ENCODE measurements at places on chromosomes 3 and 15.
A peak's percentile ranks its signal among the peaks of the same experiment; 100 is the strongest.

DNA sequence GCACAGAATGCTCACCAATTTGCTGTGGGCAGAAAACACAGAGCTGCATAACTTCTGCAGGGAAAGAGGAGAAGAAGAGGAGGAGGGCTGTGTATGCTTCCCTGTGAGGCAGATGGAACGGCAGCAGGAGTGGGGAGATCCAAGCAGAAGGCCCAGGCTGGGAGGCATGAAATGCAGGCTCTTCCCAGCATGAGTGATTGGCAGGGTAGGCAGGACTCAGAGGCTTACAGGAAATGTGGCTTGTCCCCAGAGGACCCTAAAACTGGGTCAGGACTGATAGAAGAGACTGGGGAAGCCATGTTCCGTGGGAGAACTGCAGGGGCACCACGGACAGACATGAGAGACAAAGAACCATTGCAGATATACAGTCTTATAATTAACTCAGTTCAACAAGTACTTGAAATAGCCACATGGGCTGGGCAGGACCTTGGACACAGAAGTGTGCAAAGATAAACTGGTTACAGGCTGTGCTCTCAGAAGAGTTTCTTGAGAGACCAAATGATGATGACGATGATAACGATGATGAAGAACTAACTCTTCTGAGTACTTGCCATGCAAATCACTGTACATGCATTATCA is 286.9 kb downstream of the EPHB1 start:
- DNase-seq, result no peak

DNA sequence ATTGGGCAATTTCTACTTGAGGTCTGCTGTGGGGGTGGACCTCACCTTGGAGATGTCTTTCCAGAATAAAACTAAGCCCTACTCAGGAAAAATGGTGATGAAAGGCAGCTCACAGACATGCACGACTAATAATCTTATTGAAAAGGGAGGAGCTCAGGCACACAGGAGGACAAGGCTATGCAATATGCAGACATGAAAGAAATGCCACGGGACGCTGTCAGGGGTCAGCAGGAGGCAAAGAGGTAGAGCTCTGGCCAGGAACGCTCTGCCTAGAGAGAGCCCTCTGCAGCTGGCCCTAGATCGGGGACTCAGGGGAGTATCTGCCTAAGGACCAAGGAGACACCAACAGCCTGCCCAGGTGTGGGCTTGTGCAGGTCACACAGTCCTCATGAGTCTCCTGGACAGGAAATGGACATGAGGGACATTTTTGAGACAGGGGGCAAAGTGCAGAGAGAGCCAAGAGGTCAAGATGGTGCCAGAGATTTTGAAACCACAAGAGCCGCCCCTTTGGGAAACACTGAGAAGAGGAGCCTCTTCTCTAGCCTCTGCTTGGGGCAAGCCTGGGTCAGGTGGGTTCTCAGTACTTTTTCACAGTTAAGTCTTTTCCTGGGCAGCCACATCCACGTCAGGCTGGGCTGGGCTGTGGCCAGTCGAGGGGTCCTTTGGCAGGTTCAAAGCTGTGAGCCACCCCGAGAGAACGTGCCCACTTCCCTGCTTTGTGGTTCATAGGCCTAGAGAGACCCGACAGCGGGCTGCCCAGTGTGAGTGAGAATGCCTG is 23.2 kb downstream of the EAF1 start:
- no peak for DNase-seq

- no peak for DNase-seq
These were observed 69.3 kb downstream of the CLASP2 start for GRCh38 chr3:33648793-33649192.

DNA sequence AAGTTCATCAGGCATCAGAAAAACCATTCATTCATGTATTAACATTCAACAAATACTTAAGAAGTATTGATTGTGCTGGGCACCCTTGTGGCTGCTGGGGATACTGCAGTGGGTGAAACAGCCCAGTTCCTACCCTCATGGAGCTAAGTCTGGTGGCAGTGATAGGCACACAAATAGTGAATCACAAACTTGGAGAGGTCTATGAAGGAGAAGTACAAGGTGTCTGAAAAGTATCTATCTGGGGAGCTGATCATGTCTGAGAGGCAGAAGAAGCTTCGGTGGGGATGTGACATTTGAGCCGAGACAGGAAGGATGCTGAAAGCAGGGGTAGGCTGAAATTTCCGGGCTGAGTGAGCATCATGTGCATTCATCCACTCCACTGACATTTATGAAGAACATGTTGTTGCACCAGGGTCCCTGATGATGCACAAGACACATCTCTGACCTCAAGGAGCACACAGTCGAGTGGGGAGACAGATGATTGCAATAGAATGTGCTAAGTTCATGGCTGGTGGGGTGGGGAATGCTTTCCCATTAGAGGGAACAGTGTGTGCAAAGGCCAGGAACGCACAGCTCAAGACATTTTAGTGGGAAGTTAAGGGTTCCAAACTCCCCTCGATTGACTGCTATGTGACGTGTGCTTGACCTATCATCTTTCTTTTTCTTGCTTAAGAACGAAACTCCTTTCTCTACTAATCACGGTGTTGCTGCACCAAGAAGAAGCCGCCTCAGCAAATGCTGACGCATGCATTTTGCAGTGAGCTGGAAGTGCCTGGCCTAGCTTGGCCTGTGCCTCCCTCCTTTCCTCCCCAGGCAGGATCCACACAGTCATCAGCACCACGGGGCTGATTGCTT is 309.1 kb upstream of the ICE2 start:
- no peak for DNase-seq

GRCh38 chr3:65855370-65856100 is 183.2 kb downstream of the MAGI1 start:
- no peak for DNase-seq

- peak; percentile 94 for DNase-seq
These were observed 13.5 kb downstream of the PTPRG start for GRCh38 chr3:61574854-61575253.

DNA sequence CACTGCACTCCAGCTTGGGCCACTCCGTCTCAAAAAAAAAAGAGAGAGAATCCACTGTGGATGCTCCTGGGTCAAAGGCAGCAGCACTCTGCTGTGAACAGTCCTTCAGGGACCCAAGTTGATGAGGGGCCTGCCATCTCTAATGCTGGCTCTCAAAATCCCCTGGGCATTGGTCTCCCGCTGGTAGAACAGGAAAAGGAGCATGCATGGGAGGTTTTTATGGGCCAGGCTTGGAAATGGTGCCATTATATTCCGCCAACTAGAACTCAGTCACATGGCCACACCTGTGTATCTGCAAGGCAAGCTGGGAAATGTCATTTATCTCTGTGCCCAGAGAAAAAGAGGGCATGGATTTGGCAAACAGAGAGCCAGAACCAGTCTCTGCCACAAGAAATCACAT is 3.4 kb upstream of the DIS3L start:
- no peak for DNase-seq

DNA sequence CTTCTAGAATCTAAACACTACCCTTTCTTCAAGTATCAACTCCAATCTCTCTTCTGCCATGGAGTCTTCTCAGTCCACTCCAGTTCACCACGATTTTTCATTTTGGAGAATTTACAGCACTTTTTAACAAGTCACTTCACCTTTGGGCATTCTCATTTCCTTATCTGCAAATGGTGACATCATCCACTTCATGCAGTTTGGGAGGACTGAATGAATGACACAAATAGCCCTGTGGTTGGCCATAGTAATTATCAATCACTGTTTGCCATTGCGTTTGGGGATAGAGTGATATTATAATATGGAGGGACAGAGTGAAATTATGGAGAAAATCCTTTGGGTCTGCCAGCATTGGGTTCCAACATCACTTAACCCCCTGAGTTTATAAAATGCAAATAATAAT is 38.0 kb upstream of the TM4SF1 start:
- no peak for DNase-seq

GRCh38 chr3:164940745-164941144 is 137.6 kb downstream of the SI start:
- no peak for DNase-seq

- DNase-seq, result no peak
These were observed 90.2 kb downstream of the OSBPL10 start for GRCh38 chr3:31890742-31891469.

DNA sequence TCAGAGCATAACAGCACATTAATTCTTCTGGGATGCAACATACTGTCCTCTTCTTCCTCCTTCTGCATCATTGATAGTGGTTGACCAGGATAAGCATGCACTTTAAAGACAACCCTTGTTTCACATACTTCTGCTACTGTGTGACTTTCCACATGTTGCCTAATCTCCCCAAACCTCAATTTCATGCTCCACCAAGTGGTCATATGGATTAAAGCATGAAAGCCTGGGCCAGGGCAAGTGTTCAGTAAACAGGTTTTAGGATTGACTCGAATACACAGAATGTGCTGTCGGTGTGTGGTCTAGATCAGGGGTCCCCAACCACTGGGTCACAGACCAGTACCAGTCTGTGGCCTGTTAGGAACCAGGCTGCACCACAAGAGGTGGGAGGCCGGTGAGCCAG is 22.5 kb upstream of the BFSP2 start:
- peak; percentile 40 for DNase-seq

DNA sequence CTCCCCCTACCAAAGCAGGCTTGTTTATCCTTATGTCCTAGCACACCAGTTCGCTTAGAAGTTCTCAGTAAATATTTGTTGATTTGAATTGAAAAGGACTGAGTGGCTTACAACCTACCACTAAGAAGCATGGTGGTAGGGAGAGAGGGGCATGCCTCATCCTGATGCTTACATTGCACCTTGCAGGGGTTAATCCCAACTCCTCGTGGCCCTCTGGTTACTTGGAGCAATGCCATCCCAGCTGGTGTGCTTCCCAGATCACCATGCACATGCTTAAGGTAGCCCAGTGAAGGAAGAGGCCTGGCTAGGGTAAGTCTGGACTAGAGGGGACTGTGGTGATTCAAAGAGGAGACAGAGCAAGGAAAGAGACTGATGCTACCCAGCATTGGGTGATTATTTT is 253.3 kb downstream of the CLSTN2 start:
- no peak for DNase-seq

DNA sequence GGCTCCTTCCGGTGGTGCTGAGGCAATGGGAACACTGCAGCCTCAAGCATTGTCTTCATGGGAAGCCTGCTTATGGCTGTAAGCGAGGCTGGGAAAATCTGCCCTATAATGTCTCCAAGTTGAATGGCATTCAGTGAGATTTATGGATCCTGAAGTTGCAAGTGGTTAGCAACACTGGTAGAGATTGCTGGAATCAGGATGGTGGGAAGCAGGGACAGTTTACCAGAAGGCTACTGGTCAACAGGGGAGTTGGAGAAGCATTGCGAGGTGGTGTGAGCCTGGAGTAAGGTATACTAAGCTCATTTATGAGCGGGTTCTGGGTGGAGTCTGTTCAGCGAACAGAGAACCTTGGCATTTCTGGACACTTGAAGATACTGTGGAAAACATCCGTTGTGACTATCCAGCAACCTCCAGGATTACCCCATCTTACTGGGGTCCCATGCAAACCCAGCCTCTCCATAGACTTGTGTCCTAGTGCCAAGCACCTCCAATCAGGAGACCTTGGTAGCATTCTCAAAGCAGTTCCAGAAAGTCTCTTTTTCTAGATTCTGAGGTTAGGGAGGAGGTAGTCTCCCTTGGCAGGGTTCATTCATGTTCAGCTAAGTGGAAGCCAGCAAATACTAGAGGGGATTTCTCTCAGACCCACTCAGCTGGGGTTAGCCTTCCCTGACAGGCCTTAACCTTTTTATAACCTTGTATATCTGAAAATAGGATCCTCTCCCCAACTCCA is 7.3 kb downstream of the RPSA start:
- no peak for DNase-seq

GRCh38 chr3:185934767-185935464 is 2.9 kb downstream of the TRA2B start:
- DNase-seq, result no peak

GRCh38 chr3:12750223-12750622 is 8.8 kb downstream of the TMEM40 start:
- peak; percentile 96 for DNase-seq

- no peak for DNase-seq
These were observed 68.9 kb upstream of the GAP43 start for GRCh38 chr3:115554487-115554807.

DNA sequence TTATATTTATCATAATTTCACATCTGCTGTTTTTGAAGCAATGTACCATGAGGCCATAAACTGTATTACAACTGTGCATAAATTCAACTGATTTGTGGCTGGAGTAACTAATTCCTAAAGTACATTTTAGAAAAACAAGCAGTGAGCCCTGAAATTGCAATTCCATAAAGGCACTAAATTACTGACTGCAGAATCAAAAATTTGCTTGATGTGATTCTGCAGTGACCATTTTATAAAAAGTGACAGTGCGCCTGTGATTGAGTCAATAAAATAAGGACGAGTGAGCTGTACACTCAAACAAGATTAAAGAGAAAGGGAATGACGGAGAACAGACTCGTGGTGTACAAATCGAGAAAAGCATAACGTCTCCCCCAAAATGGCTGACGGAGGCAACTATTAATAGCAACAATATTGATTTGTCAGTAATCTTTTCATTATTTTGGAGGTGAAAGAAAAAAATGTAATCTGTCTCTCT is 121.4 kb upstream of the MEIS2 start:
- DNase-seq, result no peak

- DNase-seq, result peak; percentile 33
These were observed at the start of gene ZDHHC23 for GRCh38 chr3:113947372-113948014. Gene ZDHHC23 (plus strand): TSS chr3:113948013. CDS start chr3:113948803, 790 bp downstream.

DNA sequence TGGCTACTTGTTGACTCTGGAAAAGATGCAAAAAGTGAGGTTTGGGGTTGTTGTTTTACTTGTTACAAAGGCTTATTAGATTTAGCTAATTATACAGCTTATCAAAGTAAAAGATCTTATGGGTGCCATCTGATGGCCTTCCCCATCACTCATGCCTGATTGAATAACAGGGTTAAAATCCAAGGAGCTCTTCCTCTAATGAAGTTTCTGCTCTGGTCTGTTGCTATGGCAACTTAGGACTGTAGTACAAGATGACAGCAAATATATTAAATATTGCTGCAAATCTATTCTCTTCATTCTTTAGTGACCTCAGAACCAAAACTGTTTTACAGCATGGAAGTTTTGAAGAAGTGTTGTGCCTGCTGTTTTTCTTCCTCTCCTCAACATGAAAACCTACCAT is 45.6 kb upstream of the SRGAP3 start:
- no peak for DNase-seq

DNA sequence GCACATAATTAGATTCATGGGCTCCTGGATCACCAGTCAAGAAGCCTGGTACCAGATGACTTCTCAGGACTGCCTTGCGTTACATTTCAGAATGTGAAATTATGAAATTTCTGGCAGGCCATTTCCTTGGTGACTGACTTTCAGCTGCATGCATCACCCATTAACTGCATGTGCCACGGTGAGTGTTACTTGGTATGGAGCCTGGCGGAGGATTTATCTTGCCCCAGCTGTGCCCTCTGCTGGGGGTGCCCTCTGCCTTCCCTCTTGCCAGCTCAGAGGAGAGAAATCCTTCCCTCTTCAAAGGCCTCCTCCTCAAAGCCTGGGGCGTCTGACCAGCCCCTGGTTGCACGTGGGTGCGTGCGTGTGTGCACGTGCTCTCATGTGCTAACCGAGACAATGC is 57.7 kb upstream of the CTSH start:
- no peak for DNase-seq

GRCh38 chr15:100806157-100806556 is 73.5 kb upstream of the ALDH1A3 start:
- DNase-seq, result no peak

All from myocyte (in vitro differentiated cells).